ENCODE measurements at places on chromosomes 7 and 10.

- DNase-seq: no peak
Measured at GRCh38 chr10:130834573-130834972, 476.9 kb downstream of the TCERG1L start.

DNA sequence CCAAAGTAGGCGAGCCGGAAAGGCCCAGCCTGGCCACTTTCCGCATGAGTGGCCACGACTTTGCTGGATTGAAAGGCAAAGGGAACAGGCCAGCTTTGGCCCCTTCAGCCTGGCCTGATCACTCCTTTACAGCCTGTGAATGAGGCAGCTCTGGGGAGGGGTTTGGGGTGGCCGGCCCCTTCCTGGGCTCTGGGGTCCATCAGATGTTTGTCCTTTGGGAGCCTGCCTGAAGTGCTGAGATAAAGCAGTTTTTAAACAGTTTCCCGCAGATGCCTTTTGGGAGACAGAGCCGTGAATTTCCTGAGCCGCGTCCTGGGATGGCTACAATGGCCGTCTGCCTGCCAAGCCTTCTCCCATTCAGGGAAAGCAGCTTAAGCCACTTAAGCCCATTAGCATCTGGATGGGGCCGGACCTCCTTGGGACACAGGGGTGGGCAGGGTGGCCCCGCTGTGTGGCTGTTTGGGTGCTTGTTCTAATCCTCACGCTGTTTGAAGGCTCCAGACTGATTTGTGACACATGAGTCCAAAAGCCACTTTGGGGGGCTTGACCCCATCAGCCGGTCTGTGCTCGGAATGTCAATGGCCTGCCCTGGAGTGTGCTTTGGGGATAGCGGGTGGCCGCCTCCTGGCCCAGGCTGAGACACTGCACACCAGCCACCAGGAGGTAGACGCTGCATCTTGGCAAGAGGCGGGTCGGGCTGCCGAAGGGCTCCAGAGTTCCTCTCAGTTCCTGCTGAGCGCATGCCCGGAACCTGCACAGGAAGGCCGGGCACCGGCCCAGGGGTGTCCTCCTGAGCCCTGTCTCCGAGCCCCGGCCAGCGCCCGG is 38.9 kb downstream of the NKX6-2 start:
- DNase-seq: no peak

DNA sequence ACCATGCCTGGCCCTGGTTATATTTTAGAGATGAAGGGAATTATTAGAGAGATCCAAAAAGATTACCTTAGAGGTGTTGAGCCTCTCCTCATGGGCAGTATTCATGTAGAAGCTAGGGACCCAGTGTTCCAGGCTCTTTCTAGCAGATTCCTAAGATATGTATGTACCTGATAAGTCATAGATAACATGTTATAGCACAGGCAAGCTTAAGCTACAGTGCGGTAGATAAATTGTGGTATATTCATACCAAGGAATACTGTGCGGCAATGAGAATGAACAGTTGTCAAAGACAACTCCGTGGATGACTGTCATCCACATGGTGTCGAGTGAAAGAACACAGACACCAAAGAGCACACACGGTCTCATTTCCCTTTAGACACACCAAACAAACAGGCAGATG is 53.1 kb downstream of the TACR2 start:
- no peak for DNase-seq

DNA sequence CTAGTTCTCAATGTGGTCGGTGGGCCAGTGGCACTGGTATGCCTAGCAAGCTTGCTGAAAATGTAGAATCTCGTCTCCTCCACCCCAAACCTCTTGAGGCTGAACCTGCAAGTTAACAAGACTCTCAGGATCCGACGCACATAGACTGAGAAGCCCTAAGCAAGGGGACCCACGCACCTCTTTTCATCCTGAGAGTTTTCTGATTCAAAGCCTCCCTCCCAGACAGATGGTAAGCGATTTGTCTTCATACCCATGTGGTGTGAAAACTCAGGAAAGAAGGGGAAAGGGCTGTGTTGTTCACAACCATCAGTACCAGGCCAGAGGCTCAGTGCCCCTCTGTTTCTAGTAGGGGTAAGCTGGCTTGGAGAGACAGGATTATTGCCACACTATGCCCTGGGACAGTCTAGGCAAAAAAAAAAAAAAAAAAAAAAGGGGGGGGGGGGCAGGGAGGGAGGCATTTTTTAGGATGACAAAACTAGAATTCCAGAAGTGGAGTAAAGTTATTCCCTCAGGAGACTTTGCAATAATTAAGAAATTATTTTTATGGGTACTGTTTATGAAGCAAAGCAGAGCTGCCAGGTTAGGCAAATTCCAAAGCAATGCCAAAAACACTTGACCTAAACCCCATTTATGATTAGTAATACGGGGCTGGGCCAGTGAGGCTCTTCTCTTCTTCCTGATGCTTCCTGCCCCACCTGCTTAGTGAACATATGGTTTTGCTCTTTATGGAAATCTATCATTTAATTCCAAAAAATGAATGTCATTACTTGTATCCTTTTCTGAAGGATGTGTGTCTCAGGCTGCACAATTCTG is 117.6 kb upstream of the PDLIM1 start:
- no peak for DNase-seq

DNA sequence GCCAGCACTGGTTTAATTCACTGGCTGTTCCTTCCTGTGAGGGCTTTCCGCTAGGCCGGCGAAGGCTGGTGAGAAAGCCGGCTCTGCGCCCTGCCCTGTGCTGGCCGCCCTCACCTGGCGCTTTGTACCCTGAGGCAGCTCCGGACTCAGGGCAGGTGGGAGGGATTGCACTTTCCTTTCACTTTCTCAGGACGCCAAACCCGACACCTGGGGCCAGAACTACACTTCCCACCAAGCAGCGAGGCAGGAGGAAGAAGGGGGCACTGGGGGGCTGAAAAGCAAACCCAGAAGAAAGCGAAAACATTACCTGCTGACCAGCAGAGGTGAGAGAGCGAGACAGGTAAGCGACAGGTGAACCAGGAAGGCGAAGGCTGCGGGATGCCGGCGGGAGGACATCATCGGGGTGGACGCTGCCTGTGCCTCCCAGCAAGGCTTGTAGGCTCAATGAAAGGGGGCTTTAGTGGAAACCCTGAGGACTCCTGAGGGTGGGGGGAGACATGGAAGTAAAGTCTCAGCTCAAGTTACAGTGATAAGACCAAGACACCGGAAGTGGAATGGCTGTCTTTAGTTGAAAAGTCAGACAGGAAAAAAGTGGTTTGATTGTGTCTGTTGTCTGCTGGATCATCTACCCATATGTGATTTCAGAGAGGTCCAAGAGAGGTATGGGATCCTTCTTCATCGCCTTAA is at the start of gene RAB19:
TSS of gene RAB19 (plus strand) at position 181 of the 687 bp plus-strand sequence. CDS start 3,589 bp downstream, outside the sequence.
- no peak for DNase-seq

DNA sequence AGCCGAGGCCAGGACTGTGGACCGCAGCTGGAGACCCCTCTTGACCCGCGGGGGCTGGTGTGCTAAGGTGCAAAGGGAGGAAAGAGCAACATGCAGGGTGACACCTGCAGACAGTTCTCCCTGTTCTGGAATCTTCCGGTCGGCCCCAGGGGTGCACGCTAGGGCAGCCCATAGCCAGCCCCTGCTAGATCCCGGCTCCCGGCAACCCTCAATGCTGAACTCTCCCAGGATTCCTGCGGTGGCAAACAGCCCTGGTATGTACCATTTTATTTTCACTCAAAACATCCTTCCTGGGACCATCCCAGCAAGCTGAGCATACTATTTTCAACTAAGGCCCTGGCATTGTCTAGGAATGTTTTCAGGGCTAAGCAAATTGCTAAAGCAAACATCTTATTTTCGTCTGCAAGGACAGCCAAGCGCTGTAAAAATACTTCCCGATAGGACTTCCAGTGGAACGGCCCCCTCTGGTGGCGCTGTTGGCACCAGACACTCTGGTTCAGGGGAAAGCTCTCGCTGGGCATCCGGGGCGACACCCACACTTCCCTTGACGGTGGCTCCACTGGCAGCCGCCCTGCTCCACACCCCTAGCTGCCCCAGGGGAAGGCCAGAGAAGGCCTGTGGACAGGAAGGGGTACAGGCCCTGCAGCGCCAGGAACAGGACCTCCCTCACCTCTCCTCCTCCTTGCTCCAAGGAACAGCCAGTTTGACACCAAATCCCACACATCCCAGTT is 99.4 kb downstream of the CTBP2 start:
- peak; percentile 67 for DNase-seq

- no peak for DNase-seq
Measured at GRCh38 chr7:132002343-132002968, 446.0 kb upstream of the PODXL start.

- no peak for DNase-seq
Measured at GRCh38 chr7:74092964-74093471, 9.4 kb downstream of the LIMK1 start.

- DNase-seq: no peak
Measured at GRCh38 chr10:74963549-74963948, 137.1 kb downstream of the KAT6B start.

GRCh38 chr7:107643407-107643806 is 17.2 kb upstream of the SLC26A4 start:
- DNase-seq: no peak

GRCh38 chr10:70774810-70775678 is 10.1 kb downstream of the TBATA start:
- no peak for DNase-seq

- DNase-seq: no peak
Measured at GRCh38 chr7:29970158-29970557, 19.4 kb downstream of the SCRN1 start.

DNA sequence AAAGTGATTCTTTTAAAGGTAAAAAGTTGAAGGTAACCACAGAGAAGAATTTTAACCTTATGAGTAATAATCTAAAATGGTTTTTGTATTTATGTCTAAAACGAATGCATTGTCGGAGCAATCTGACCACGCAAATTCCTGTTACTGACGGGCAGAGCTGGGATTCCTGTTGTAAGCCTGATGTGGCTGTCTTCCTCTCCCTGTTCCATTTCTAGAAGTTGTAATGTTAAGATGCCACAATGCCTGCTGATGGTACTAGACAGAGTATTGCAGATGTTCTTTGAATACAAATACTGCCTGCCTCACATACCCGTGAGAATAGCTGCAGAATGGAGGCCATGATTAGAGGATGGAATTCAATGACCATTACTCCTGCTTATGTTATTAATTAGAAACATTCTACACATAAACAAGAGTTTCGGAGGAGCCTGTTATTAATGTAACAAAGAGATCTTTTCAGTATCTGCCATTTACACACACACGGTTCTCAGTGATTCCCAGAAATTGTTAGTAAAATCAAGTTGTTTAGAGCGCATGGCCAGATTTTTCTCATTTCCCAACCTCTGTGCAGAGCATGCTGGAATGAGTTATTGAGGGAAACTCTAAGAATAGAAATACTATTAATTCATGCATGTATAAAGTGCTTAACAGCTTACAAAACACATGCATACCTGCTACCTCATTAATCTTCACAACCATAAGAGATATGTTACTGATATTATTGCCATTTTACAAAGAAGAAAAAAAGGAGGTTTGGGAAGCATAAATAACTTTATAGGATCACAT is 196.8 kb downstream of the PTN start:
- DNase-seq: no peak

GRCh38 chr7:26556061-26556881 is 264.6 kb downstream of the SNX10 start:
- DNase-seq: no peak

DNA sequence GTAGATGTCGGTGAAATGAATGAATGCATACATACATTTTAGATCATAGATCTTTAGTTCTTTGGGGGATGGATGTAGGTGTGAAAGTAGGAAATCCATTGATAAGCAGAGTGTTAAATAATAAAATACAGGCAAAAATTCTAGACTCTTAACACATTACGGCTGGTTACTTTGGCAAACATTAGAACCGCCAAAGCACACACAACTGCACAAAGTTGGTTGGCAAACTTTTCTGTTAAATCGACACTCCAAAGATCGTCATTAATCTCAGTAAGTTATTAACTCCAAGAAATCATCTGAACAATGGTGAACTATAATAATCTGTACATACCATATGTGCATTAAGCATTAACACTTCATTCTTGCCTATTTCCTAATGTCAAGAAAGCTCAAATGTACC is 231.2 kb downstream of the PLXNA4 start:
- DNase-seq: no peak

- DNase-seq: no peak
Measured at GRCh38 chr7:120725376-120726039, 132.4 kb downstream of the TSPAN12 start.

- no peak for DNase-seq
Measured at GRCh38 chr10:5195727-5196374, 786 bp upstream of the AKR1C4 start.

- DNase-seq: no peak
Measured at GRCh38 chr7:123209786-123210185, 10.0 kb upstream of the SLC13A1 start.
